ENCODE measurements at places on chromosomes 1 and 21.

DNA sequence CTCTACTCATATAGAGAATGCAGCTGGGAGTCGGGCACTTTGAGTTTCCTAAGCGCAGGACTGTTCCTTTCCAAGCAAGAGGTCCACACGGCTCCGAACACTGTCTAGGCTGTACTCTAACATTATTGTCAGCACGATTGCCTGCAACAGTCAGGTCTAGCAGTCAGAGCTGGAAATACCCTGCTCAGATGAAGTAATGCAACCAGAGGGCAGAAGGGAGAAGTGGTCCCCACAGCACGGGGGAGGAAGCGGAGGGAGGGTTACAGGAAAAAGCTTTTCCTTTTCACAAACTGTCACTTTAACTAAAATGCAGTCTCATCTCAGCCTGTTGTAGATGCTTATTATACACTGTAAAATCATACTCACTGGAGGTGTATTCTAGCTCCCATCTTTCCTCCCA, 98.9 kb upstream of the SLC44A3 start:
- no peak for DNase-seq

GRCh38 chr1:44664730-44665370, 9.4 kb downstream of the TMEM53 start:
- no peak for DNase-seq

DNA sequence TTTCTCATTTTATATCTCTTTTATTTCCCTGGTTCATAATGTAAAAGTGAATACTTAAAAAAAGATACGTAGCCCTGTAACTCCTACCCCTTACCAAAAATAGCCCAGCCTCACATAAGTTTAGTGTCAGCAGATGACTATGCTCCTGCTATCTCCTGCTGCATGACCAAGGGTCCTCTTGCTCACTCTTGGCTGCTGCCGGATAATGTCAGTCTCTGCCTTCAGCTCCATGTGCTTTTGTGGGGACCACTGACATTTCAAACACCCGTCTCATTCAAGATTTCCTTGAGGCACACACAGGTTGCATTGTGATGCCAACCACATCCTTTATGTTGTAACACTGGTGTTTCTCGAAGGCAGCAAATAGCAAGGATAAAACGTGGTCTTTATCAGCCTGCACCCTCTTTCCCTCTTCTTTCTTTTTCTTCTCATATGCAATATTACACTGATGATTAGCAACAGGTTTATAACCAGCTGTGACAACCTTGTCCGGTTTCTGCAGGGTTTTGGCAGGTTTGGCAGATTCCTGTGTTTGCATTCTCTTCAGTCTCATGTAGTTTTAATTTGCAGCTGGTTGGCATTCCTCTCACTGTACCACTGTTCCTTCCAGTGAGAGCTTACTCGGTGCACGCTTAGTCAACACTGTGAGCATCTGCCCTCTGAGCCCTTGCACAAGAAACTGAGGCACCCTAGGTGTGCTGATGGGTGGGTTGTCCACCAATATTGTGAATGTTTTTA, 62.2 kb downstream of the ZNF684 start:
- no peak for DNase-seq

GRCh38 chr1:110533230-110533629, 14.3 kb upstream of the KCNA10 start:
- DNase-seq, result no peak

- DNase-seq, result no peak
Observed at GRCh38 chr1:180530501-180530900, 28.1 kb upstream of the ACBD6 start.

- DNase-seq, result no peak
Observed at GRCh38 chr1:29657816-29658215, 421.5 kb downstream of the PTPRU start.

DNA sequence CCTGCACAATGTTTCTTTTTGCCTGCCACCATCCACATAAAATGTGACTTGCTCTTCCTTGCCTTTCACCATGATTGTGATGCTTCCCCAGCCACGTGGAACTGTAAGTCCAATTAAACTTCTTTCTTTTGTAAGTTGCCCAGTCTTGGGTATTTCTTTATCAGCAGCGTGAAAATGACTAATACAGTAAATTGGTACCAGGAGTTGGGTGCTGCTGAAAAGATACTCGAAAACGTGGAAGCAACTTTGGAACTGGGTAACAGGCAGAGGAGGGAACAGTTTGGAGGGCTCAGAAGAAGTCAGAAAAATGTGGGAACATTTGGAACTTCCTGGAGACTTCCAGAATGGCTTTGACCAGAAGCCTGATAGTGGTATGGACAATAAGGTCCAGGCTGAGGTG, 425.3 kb downstream of the GPATCH2 start:
- no peak for DNase-seq

- DNase-seq, result no peak
Observed at GRCh38 chr1:107979088-107979487, 14.1 kb upstream of the VAV3 start.

GRCh38 chr1:228219245-228219961, 11.6 kb downstream of the OBSCN start:
- DNase-seq, result no peak

GRCh38 chr1:192797891-192798290, 10.9 kb upstream of the RGS2 start:
- DNase-seq, result no peak

DNA sequence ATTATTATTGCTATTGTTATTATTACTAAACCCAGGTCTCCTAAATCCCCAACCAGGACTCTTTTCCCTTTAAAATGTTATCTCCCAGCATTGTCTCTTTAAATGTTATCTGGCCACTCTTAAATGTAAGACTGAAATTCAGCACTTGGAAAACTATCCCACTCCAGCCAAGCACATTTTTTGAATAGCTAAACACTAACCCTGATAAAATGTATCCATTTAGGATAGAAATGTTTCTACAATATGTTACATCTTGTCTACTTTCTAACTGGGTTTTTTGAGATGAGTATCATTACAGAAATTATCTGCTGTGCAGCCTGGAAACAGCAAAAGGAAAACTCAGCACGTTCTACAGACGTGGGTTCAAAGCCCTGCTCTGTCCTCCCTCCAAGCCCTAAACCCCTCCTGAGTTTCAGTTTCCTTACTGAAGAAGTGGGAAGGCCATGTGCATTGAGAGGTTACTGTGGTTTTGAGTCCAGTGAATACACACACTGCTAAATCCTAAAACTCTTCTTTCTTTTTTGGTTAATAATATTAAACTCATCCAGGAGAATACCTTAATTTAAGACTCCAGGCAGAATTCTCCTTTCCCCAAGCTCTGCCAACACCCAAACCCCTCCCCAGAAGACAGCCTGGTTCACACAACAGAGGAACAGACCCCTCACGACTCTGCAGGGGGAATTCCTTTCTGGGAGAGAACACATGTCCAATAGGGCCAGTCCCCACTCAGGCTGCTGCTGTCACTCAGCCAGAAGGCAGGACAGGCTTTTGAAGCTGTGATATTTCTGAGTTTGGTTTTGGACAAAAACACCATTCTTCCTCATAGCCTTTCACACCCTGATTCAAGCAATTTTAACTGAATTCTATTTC, 41.9 kb downstream of the HIVEP3 start:
- DNase-seq, result no peak

DNA sequence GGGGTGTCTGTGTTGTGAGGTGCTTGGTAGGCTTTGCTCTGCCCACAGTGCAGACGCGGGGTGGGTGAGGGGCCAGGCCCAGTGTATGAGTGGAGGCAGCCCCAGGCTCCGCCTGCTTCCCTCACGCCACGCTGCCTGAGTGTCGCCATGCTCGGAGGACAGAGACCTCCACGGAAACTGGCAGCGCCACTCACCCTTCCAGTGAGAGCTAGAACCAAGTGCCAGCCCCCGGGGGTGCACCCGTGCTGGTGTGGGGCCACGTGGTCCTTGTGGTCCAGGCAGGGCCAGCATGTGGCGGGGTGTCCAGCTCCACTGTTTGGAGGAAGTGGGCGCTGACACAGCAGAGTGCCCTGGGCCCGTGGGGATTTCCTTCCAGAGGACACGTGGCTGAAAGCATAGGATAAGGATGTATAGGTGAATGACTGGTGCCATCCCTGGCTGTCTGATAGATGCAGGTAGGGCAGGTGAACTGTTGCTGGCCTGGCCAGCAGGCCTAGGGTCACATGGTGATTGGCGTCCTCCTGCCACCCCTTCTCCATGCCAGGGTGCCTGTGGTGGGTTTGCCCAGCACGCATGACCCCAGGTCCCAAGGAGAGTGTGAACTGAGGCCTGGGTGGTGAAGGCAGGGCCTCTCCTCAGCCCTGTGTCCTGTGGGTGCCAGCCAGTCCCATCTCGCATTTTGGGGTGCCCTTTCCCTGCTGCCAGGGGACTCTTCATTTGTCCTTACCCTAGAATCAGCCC, 3.8 kb downstream of the LRRC3 start:
- no peak for DNase-seq

DNA sequence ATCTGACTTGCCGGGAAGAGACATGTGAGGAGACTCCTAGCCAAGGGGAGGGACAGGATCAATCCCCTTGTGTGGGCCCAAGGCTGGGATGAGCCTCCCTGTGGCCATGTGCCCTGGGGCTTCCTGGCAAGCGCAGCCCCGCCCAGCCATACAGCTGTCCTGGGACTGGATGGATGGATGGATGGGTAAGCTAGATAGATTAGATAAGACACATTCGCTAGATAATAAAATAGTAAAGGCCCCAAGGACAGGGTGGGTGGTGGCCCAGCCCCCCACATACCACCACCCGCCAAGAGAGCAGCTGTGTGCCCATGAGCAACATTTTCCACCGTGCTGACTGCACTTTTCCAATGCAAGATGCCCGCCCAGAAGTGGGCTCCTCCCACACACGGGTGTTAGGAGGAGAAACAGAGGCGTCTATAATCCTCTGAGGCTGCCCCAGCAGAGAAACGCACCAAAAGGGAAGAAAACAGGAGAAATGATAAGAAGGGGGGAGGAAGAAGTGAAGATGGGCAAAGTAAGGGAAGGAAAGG, 25.1 kb downstream of the ZBTB17 start:
- no peak for DNase-seq

- no peak for DNase-seq
Observed at GRCh38 chr21:46179708-46180078, 4.6 kb downstream of the SPATC1L start.

- no peak for DNase-seq
Observed at GRCh38 chr1:205186191-205186590, 25.3 kb downstream of the DSTYK start.

- no peak for DNase-seq
Observed at GRCh38 chr1:61406467-61406866, 318.5 kb downstream of the TM2D1 start.

DNA sequence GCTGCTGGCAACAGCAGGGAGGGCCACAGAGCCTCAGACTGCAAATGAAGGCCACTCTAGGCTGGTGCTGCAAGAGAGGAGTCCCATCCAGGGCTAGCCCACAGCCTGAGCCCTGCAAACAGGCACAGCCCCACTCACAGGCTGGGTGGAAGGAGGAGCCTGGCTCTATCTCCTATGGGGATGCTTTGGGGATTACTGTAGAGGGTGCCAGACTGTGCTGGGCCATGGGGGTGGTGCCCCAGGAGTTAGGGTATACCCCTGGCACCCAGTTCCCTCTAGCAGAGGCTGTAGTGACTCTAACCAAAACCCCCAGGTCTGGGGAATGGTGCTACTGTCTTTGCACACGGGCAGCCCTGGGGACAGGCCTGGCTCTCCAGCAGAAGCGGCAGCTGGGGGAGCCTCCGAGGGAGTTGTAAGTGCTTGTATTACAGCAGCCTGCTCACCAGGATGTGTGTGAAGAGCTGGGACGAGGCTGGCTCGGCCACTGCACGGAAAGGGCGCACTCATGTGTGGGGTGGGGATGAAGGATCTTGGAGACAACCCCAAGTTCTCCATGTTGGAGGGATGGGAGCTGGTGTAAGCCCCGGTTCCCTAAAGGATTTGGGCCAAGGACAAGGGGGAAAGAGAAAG, 23.4 kb upstream of the EVA1B start:
- no peak for DNase-seq

DNA sequence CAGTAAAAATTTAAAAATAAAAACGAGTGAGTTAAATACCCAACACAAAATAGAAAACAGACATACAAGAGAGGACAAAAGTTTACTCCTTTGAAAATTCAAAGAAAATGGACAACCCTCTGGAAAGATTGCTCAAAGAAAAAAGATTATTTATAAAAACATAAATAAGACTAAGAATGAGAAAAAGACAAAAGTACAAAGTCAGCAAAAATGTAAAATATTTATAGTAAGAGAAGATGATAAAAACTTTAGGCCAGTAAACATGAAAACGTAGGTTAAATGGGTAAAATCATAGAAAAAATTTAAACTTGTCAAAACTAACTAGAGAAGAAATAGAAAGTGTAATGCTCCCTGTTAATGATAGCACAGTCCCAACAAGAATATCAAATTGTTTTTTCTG, 31.9 kb upstream of the SLC45A1 start:
- DNase-seq, result no peak

- no peak for DNase-seq
Observed at GRCh38 chr1:205263580-205264190, 35.9 kb downstream of the TMCC2 start.

- no peak for DNase-seq
Observed at GRCh38 chr1:3988431-3988830, 88.4 kb upstream of the C1orf174 start.

- DNase-seq, result no peak
Observed at GRCh38 chr1:61083013-61083806, 849 bp downstream of the NFIA start.

DNA sequence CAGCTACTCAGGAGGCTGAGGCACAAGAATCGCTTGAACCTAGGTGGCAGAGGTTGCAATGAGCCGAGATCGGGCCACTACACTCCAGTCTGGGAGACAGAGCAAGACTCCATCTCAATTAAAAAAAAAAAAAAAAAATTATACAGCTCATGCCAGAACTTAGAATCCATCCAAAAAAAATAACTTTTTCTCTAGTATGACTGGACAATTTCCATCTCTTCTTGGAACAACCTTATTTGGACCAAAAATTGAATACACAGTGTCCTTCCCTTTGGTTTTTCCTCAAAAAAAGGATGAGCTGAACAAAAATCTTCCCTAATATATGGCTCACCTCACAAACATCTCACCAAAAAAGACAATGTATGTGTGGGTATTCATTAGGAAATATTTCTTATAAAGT, 73.7 kb downstream of the TOR3A start:
- DNase-seq, result no peak
